ENCODE measurements at places on chromosomes 11 and 22.

GRCh38 chr22:49331223-49331815 lies 496.4 kb downstream of the BRD1 start:
- DNase-seq = no peak

GRCh38 chr11:2661173-2662023 lies 38.4 kb downstream of the KCNQ1OT1 start:
- no peak for DNase-seq

DNA sequence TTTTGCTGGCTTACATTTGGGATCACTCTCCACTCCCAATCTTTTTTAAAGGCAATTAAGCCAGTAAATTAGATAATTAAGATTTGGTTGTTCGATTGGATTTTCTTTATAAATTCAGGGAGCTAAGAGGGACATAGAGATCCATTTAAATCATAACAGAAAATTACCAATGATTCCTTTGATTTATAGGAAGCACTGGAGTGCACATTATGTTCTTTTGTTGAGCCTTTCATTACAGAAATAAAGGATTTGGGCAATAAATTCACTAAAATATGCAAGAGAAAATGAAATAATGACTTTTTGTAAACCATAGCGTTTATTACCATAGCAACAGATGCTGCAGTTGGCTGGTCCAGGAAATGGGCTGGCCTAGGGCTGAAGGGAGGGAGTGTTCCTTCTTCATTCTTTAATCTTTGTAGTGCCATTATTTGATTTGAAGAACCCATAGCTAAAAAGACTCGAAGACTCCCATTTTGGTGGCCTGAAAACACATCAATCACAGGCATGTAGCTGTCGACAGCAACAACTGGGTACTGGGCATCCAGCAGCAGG lies 73.0 kb downstream of the C2CD3 start:
- DNase-seq = no peak

- DNase-seq = no peak
These were observed 23.5 kb downstream of the FZD4 start for GRCh38 chr11:86931548-86932258.

DNA sequence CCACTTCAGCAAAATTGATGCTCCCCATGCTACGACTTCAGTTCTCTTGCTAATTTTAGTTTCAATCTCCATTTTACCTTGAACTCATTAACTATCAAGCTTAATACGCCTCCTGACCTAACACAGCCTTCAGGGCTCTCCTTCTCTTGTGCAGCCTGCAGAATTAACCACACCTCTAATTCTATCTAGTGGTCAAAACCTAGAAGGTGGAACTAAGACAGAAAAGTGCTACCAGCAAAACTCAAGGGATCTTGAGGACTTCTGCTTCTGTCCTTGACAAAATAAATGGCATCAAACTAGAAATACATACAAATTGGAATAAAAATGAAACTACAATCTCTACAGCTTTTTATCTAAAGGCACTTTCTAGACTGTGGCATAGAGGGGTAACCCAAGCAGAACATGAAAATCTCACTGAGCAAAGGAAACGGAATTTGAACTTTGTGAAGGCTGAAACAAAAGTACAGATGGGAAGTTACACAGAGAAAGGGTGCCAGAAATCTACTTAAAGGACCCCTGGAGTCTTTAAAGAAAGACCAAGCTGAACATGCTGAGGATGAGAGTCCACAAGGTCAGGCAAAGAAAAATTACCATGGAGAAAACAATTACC lies 10.7 kb downstream of the CWF19L2 start:
- no peak for DNase-seq

DNA sequence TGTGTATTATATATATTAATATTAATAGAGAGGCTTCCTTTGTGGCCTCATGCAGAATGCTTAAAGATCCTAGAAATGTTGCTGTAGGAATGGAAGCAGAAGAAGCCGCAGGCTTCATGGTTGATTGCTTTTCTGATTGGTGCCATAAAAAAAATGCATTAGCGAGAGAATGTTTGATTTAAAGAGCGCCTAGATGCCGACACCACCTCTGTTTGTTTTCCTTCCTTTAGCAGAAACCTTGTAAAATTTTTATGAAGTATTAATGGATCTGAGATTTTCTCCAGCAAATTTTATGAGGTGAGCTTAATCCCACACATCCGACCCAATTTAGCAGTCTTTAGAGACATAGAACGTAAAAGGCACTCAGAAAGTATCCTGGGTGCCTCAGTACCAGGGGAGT lies 587.5 kb downstream of the NTM start:
- DNase-seq = no peak

DNA sequence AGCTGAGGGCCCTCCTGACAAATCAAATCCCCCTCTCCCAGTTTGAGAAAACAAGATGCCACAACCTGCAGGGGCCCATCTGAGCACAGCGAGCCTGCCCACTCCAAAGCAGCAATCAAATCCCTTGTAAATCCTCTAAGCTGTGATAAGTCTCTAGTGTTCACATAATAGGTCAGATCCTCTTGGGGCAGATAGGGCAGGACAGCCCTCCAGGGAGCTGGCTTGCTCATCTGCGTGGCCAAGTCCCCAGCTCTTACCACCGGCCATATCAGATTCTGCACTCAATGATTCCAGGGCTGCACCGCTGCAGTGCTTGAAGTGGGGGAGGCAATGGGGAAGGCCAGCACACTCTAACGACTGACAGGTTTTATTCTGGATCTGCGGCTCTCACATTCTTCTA lies 29.6 kb upstream of the FLI1 start:
- no peak for DNase-seq

- DNase-seq = no peak
These were observed 3.9 kb upstream of the LMO2 start for GRCh38 chr11:33895752-33896137.

Measured in activated T-cell treated with anti-CD3 and anti-CD28 coated beads for 4 hours (primary cell).